ENCODE measurements at places on chromosomes 4 and X.

DNA sequence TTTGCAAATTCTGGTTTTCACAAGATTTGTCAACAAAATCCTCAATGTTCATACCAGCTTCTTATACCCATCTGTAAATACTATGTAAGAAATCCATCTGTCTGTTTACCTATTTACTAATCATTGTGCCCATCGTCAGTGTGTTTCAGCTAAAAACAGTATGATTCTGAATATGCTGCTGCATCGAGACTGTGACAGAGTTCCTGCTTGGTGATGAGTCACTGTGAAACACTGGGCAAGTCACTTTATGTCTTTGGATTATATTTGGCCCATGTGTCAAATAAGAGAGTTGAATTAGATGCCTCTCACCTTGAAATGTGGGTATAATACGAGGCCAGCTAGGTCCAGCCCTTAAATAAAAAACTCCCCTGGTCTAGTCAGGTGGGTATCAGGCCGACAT, 79.3 kb downstream of the CBLL2 start:
- no peak for DNase-seq

GRCh38 chr4:105145156-105145902, 1.3 kb upstream of the TET2 start:
- no peak for DNase-seq

GRCh38 chr4:89338206-89338605, 30.6 kb upstream of the GPRIN3 start:
- DNase-seq: no peak

DNA sequence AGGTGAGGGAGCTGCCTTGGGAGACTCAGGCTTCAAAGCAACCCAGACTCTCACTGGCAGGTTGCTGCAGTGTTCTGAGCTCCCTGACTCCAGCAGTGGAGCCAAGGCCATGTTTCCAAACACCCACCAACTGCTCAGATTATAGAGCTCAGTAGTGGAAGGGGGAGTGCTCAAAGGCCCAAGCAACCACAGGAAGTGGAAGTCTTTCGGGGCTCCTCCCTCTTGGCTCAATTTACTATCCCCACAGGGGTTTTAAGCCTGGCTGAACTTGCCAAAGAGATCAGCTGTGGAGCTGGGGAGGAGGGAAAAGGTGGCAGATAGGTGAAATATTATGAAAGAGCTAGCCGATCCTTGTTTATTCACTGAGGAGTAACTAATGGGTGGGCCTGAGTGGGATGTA, 82.5 kb downstream of the HPRT1 start:
- no peak for DNase-seq

DNA sequence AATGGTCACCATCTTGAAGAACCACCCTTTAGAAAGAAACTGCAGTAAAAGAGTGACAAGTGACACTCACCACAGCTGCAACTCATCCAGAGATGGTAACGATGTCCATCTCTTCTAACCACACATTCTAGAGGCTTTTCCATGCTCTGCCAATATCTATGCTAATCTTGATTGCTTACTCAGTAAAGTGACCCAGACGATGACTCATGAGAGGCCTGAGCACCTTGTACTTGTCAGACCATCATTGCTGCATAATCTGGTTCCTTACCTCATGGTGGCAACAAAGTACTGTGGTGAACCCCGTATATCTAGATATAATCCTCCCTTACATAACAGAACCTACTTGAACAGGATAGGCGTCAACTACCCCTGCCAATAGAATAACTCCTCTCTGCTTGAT, 75.6 kb downstream of the CCNG2 start:
- no peak for DNase-seq

DNA sequence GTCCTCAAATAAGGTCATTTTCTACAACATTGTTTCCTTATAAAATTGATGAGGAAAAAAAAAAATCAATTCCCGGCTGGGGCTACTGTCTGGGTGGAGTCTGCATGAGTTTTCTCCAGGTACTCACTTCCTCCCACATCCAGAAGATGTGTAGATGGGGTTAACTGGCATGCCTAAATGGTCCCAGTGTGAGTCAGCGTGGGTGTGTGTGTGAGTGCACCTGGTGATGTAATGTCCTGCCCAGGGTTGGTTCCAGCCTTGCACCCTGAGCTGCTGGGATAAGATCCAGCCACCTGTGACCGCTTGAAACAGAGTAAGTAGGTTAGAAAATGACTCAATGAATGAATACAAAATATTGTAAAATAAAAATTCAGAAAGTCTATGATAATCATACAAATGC, 11.1 kb downstream of the USP26 start:
- no peak for DNase-seq

DNA sequence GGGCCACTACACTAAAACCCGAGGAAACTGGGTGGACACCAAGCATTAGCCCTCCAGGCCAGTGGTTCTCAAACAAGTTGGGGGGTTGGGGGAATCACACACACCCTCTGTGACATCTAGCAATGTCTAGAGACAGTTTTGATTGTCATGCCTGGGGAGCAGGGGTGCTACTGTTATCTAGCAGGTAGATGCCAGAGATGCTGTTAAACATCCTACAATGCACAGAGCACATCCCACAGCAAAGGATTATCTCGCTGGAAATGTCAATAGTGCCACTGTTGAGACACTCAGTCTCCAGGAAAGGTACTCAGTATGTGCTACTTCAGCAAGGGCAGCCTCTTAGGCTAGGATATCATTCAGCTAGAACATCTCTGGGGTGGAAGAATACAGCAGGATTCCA, 1.3 kb downstream of the SMC1A start:
- no peak for DNase-seq

DNA sequence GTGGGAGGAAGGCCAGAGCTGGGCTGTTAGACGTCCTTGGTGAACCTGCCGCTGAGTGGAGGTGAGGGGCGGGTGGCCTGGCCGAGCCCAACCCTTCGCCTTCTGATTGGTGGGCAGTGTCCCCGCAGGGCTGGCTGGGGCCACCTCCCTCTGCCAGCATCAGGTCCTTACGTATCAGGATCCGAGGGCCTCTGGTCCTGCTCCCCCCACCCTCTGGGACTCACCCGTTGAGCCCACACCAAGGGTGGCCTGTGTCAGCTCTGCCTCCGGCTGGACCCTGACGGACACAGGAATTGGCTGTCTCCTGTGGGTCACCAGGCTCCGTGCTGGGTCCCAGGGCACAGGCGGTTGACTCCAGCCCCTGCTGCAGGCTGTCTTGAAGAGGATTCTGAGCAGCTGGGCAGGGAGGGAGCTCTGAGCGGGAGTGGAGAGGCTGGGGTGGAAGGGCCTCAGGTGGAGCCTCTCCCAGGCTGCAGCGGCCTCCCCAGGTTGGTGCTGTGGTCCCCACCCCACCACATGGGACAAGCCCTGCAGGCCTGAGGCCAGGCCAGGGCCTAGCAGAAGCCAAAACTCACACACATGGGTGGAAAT, 58.4 kb upstream of the NKX1-1 start:
- no peak for DNase-seq

- no peak for DNase-seq
These were observed 21.1 kb upstream of the HNRNPD start for GRCh38 chr4:82394896-82395295.

GRCh38 chrX:65601530-65602220, 65.8 kb upstream of the MSN start:
- peak; percentile 43 for DNase-seq

DNA sequence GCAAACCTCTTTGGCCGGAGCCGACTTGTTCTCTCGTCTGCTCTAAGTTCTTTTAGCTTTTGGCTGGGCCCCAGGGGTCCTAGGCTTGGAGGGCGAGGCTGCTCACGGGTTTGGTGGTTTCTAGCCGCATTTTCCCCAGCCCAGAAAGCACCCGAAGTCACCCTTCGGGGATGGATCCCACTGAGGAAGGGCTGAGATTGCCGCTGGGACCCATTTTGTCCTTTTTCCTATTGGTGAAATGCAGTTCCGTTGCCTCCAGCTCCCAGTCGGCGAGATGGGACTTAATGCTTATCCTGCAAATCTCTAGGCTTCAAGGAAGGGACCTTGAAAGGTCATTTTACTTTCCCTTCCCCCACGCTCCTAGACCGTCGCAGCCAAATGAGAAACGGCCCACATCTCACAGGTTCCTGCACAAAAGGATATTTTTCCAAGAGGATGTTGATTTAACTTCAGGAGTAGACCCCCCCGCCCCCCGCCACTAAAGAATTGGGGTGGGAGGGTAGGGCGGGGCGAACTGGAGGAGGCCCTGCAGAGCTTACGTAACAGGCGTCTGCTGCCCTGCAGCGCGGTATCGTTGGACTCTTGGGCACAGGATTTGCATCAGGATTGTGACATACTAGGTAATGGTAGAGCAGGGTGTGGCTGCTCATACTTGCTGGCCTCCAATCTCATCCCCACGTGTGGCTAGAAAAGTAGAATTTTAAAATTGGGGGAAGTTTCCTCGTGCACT, 564 bp downstream of the PGK1 start:
- no peak for DNase-seq

DNA sequence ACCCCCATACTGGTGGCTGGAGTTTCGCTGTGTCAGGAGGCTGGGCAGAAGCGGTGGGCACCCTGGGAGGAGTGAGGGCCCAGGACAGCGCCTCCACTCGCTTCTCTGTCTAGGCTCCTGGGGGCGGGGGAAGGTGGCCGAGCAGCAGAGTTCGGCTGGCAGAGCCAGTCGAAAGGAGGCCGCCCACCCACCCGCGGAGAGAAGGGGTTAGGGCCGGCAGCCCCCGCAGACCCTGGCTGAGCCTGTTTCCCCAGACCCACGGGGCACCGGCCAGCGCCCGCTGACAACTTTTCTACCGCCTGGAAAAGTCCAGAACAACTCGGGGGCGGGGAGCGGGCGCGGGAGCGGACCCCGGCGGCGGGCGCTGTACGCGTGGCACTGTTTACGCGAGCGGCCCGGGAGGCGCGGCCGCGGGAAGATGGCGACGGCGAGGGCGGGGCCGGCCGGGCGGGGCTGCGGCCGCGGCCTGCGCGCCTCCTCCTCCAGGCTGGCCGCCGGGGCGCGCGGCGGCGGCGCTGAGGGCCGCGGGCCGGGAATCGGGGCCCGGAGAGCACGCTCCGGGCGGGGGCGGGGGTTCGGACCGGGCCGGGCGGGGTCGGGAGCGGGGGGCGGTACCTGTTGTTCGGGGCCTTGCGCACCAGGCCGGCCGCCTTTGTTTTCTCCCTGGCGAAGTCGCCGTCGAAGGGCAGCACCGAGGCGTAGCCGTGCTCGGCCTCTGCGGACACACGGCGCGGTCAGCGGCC, 628 bp downstream of the MXD4 start:
- DNase-seq: peak; percentile 51

GRCh38 chrX:135977611-135978010, 3.8 kb upstream of the MMGT1 start:
- no peak for DNase-seq

DNA sequence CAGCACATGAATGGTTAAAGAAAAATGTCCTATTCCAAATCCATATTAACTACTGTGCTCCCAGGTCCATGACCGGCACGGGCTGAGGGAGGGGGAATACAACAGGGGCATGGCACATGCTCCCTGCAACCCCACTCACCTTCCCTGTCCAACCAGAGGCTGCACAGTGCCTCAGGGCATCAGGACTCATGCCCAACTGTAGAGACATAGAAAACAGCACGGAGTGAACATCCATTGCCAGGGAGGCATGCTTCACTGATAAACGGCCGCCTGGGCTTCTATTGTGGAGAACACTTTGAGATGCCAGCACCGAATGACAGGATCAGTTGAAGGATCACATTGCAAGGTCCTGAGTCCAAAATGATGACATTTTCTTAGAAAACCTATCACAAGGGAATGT, 140.6 kb downstream of the STK32B start:
- no peak for DNase-seq

GRCh38 chr4:2072971-2073807, 14.1 kb downstream of the NAT8L start:
- no peak for DNase-seq

DNA sequence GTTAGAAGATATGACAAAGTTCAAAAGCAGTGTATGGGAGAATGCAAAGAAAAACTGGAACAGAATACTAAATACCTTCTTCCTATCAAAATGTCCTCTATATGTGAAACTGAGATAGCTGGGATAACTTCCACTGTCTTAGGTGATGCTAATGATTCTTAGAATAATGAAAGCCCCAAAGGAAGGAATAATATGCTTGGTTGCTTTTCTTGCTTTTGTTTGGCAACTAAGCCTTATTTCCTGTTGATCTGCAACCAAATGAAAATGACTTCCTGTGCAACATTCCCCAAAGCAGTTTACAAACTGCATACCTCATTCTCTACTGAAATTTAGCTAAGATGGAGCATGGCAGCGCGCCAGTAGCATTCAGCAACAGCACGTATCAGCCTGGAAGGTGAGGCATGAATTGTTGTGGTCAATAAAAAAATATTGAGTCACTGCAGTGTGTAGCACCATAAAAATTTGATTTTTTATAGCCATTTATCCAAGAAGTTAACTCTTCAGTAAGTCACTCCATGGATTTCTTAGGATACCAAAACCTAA, 18.7 kb downstream of the NDNF start:
- no peak for DNase-seq

GRCh38 chr4:53778155-53778554, 186.9 kb upstream of the LNX1 start:
- DNase-seq: no peak

GRCh38 chrX:154372612-154373022, 1.8 kb downstream of the FLNA start:
- no peak for DNase-seq

GRCh38 chrX:122835886-122836285, 348.2 kb upstream of the GRIA3 start:
- no peak for DNase-seq

DNA sequence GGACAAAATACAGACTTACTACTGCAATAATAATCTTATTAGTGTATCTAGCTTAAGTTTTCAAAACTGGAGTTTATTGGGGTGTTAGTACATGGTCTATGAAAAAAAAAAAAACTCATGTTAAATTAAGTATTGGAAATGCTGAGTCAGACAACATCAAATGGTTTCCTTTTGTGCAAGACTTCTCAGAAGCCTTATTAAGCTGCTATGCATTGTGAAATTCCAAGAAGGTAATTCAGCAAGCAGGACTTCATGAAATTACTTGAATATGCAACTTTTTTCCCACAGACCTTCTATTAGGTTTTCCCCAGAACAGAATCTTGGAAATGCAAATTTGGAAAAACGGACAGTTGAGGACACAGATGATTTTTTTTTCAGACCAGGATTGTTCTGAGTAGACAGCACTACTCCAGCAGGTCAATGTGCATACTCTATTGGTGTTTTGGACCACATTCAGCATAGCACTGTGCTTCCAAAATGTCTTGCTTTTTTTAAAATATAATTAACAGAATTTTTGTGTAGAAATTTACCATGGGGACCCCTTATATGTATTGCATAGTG, 568.8 kb upstream of the TENM3 start:
- DNase-seq: no peak

DNA sequence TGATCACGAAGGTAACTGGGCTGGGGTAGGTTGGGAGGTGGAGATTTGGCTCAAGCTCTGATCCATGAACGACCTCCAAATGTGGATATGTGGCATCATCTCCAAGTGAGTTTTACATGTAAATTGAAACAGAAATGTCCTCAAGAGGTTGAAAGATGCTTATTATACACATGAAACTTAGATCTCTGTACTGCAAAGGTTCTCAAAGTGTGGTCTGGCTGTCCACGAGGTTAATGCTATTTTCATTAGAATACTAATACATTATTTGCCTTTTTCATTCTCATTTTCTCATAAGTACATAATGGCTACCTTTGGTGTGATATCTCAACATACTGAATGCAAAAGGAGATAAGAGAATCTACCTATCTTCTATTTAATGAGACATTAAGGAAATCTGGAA, 198.2 kb downstream of the RASL11B start:
- no peak for DNase-seq

GRCh38 chr4:56127716-56128115, 179.0 kb downstream of the CEP135 start:
- no peak for DNase-seq
